ENCODE measurements at places on chromosomes 12 and 14.

DNA sequence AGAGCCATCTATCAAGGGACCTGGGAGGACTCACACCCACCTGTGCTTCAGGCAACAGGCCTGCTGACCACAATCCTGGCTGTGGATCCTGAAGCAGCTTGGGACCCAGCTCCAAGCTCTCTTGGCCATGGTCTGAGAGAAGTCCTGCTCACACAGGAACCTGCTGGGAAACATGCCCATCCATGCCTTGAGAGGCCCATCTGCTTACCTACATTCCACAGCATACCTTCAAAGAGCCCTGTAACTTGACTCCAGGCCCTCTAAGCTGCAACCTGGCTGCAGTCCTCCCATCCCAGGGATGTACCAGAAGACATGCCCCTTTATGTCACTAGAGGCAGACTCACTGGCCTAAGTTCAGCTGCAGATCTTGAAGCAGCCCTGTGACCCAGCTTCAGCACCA is 61.7 kb upstream of the AMIGO2 start:
- no peak for DNase-seq

- DNase-seq, result no peak
These were observed 225.4 kb upstream of the LHX5 start for GRCh38 chr12:113697104-113697503.

DNA sequence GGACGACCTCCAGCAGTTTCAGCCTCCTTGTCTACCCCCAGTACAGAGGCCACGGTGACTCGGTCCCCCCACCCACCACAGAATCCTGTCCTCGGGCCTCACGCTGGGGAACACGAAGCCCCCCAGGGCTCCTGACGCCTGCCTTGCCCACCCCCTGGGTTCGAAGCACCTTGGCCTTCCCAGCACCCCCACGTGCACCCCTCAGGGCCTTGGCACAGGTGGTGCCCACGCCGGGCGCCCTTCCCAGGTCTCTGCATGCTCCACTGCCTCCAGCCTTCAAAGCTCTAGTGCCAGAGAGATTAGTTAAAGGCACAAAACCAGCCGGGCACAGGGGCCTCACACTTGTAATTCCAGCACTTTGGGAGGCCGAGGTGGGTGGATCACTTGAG is 61.8 kb downstream of the NOC4L start:
- DNase-seq, result no peak

- no peak for DNase-seq
These were observed 34.7 kb downstream of the RTL1 start for GRCh38 chr14:100868621-100869370.
